B cell (primary cell): ENCODE measurements at places on chromosomes 12 and 14. TPM values are rescaled to one million over a fixed set of nuclear protein-coding genes. Genes with fewer than 3 reads are reported as not detected.

DNA sequence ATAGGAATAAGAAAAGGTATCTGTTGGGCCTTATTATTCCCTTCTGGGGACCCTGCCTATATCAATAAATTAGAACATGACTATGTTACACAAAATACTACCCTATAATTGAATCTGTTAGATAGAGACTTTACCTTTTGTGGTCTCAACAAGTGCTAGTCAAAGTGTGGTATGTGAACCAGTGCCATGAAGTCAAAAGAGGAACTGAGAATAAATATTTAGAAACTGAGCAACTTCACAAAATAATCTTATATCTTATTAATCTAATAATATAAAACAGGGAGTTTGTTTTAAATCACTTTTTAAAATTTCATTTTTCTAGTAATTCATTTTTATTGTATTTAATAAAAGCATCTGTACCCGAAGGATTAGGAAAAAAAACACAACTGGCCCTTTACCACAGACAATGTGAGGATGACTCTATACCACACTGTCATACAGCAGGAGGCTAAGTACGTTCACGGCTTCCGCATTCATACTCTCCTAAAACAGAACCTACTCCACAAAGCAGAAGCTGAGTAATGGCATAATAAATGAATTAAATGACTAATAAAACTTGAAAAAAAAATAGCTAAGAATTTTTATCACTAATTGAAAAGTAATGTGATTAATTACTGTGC lies 42.1 kb downstream of the SEC23A start:
- H3K4me3 ChIP-seq, result no peak overlapping the region
- no peaks in the 10 kb centered on the region for H3K27me3 ChIP-seq
- H3K27ac ChIP-seq, result peak overlapping the region; percentile 46

KLRF2 gene
- total RNA-seq, result not detected in 2 replicates

DNA sequence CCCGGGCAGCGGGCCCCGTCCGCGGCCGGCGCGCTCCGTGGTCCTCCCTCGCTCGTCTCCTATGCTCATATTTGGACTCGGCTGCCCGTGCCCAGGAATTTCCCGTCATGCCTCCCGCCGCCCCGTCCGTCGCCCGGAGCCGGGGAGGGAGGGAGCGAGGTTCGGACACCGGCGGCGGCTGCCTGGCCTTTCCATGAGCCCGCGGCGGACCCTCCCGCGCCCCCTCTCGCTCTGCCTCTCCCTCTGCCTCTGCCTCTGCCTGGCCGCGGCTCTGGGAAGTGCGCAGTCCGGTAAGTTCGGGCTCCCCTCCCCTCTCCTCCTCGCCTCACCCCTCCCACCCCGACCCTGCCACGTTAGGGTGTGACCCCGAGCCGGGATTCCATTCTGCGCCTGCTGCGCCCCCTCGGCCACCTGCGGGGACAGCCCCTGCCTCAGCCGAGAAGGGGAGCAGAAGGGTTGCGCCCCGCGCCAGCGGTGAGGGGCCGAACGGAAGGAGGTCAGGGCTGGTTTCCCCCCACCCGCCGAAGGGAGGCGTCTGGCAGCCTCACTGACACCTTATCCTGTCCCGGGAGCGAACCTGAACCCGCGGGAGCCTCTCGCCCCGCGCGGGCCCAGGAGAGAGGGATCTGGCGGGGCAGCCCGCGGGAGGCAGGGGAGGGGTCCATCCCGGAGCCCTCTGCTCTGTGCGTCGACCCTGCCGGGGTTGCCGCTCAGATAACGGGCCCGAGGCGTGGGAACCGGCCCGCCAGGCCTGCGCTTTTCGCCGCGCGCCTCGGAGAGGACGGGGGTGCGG lies at the start of gene MSRB3:
MSRB3 (plus strand) TSS at position 108 of the 793 bp plus-strand sequence. CDS start 29,897 bp downstream, outside the sequence.
- peak within 1 kb of the TSS; percentile 47 for H3K4me3 ChIP-seq
- no peak within 1 kb of the TSS for H3K27ac ChIP-seq
- DNase-seq, result peak; percentile 53
- H3K27me3 ChIP-seq, result peaks cover 17% of the 10 kb centered on the region
- H3K4me1 ChIP-seq, result peaks cover 13% of the 10 kb centered on the region
- no peaks in the 10 kb centered on the region for H3K36me3 ChIP-seq

- H3K27me3 ChIP-seq, result no peaks in the 10 kb centered on the region
- H3K4me1 ChIP-seq, result no peaks in the 10 kb centered on the region
- no peak overlapping the region for H3K4me3 ChIP-seq
- no peak for DNase-seq
- H3K36me3 ChIP-seq, result no peaks in the 10 kb centered on the region
Observed at GRCh38 chr12:93990832-93991803, 157.3 kb upstream of the PLXNC1 start.

DNA sequence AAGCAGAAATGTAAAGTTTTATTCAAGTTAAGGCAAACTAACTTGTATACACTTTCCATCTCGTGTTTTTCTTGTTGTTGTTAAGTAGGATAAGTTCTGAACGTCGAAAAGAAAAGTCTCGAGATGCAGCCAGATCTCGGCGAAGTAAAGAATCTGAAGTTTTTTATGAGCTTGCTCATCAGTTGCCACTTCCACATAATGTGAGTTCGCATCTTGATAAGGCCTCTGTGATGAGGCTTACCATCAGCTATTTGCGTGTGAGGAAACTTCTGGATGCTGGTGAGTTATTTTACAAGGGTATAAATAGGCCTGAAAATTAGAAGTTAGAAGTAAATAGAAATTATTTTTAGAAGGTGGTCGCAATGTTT lies 25.0 kb downstream of the HIF1A start:
- H3K4me3 ChIP-seq, result peak overlapping the region; percentile 41
- H3K27ac ChIP-seq, result peak overlapping the region; percentile 88
- H3K27me3 ChIP-seq, result no peaks in the 10 kb centered on the region
- H3K36me3 ChIP-seq, result peaks cover 2% of the 10 kb centered on the region

DNA sequence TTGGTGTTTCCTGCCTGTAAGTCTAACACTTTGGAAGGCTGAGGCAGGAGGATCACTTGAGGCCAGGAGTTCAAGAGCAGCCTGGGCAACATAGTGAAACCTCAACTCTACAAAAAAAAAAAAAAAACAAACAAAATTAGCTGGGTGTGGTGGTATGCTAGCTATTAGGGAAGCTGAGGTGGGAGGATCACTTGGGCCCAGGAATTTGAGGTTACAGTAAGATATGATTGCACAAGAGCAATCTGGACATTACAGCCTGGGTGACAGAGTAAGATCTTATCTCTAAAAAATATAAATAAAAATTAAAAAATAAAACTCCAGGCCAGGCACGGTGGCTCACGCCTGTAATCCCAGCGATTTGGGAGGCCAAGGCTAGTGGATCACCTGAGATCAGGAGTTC lies 39.8 kb upstream of the CMKLR1 start:
- H3K4me3 ChIP-seq, result no peak overlapping the region
- H3K27me3 ChIP-seq, result no peaks in the 10 kb centered on the region
- H3K36me3 ChIP-seq, result no peaks in the 10 kb centered on the region
- no peaks in the 10 kb centered on the region for H3K4me1 ChIP-seq

GRCh38 chr12:28704477-28705169 lies 444.5 kb upstream of the FAR2 start:
- H3K4me1 ChIP-seq, result no peaks in the 10 kb centered on the region
- no peak overlapping the region for H3K4me3 ChIP-seq
- no peak for DNase-seq
- no peaks in the 10 kb centered on the region for H3K36me3 ChIP-seq
- no peak overlapping the region for H3K27ac ChIP-seq

GRCh38 chr12:103182299-103182698 lies 224.8 kb downstream of the ASCL1 start:
- no peak for DNase-seq
- H3K4me1 ChIP-seq, result peaks cover 6% of the 10 kb centered on the region
- H3K36me3 ChIP-seq, result no peaks in the 10 kb centered on the region
- H3K27ac ChIP-seq, result no peak overlapping the region
- H3K4me3 ChIP-seq, result no peak overlapping the region

DNA sequence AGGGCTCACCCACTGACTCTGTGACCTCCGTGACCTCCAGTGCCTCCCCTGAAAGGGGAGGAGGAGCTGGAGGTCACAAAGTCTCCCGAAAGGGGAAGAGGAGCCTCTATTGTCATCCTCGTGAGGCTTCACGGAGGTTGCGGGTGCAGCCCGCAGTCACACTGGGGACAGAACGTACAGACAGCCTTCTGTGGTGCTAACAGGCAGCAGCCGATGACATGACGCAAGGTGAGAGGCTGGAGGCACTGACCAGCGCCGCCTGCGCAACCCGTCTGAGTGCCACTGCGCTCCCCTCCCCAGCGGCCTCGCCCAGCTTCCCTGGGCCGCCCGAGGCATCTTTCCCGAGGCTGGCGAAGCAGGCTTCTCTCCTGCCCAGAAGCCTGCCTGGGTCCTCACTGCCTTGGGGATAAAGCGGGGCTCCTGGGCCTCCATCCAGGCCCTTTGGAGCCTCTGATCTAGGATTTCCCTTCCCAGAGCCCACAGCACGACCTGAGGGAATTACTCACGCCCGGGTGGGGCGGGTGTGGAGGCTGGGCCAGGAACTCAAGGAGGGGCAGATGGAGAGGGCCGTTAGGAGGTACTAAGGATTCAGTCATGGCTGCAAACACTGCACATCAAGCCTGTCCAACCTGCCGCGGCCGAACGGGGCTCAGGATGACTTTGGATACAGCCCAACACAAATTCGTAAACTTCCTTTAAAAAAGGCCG lies 12.3 kb upstream of the LBHD2 start:
- no peak overlapping the region for H3K4me3 ChIP-seq
- peaks cover 22% of the 10 kb centered on the region for H3K4me1 ChIP-seq

GRCh38 chr12:88897723-88898122 lies 317.5 kb upstream of the KITLG start:
- H3K27ac ChIP-seq, result no peak overlapping the region
- H3K27me3 ChIP-seq, result no peaks in the 10 kb centered on the region
- no peaks in the 10 kb centered on the region for H3K4me1 ChIP-seq
- DNase-seq, result no peak
- H3K36me3 ChIP-seq, result no peaks in the 10 kb centered on the region

GRCh38 chr14:85534458-85535293 lies 4.7 kb downstream of the FLRT2 start:
- peaks cover 44% of the 10 kb centered on the region for H3K27me3 ChIP-seq
- H3K36me3 ChIP-seq, result no peaks in the 10 kb centered on the region
- H3K4me3 ChIP-seq, result no peak overlapping the region

CRIP1 gene
- total RNA-seq, result 201 and 210 TPM in 2 replicates

ART4 gene
- total RNA-seq, result not detected in 2 replicates

KRT82 gene
- total RNA-seq, result not detected in 2 replicates

GRCh38 chr12:117450209-117450608 lies 88.8 kb upstream of the NOS1 start:
- DNase-seq, result no peak
- no peaks in the 10 kb centered on the region for H3K4me1 ChIP-seq
- H3K27ac ChIP-seq, result no peak overlapping the region
- no peaks in the 10 kb centered on the region for H3K27me3 ChIP-seq
- no peaks in the 10 kb centered on the region for H3K36me3 ChIP-seq
- H3K4me3 ChIP-seq, result no peak overlapping the region

DNA sequence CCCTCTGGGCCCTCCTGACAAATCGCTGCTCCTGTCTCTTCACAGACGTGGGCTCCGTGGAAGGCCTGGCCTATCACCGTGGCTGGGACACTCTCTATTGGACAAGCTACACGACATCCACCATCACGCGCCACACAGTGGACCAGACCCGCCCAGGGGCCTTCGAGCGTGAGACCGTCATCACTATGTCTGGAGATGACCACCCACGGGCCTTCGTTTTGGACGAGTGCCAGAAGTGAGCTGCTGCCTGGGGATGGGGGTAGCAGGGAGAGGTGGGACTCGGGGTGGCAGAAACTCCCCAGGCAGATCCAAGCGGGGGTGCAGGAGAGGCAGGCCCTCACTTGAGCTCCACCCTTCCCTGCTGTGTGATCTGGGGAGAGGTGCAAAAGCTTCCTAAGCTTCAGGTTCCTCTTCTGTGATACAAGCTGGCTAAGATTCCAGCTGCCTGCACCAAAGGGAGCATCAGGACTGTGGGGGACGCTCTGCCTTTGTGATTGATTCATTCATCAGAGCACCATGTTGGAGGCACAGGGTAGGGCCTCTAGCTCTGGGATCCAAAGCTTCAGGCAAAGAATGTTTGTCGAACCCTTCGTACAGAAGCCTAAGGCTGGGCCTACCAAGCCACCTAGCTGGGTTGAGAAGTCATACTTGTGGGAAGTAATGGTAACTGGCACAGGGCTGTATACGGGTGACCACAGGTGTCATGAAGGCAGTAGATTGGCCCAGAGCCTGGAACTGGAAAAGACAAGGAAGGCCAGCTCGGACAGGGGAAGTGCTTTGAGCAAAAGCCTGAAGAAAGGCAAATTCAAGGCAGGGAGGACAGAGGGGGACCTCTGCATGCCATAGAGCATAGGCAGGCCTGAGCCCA lies 29.1 kb upstream of the NXPH4 start:
- no peaks in the 10 kb centered on the region for H3K36me3 ChIP-seq
- no peak for DNase-seq
- H3K27ac ChIP-seq, result no peak overlapping the region
- H3K4me3 ChIP-seq, result no peak overlapping the region

- H3K4me1 ChIP-seq, result no peaks in the 10 kb centered on the region
- no peaks in the 10 kb centered on the region for H3K36me3 ChIP-seq
- H3K27me3 ChIP-seq, result no peaks in the 10 kb centered on the region
- DNase-seq, result no peak
- no peak overlapping the region for H3K4me3 ChIP-seq
- H3K27ac ChIP-seq, result no peak overlapping the region
Observed at GRCh38 chr12:100174495-100174894, 26.1 kb upstream of the ACTR6 start.

DNA sequence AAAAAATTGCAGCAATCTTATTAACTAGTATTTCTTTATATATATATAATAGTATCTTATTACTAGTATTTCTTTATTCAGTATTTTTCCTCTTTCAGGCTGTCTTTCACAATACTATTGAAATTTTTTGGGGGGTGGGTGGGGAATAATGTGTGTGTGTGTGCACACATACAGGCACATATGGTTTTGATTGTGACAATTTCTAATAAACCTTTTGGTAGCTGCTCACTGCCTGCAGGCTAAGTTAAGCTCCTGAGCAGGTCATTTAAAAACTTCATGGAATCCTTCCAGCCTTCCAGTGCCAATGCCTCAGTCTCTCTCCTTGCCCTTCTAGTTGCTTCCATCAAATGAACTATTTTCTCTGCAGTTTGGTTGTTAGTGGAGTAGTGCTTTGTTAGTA lies 490.1 kb downstream of the PCNX1 start:
- DNase-seq, result no peak
- peaks cover 57% of the 10 kb centered on the region for H3K4me1 ChIP-seq
- no peaks in the 10 kb centered on the region for H3K36me3 ChIP-seq
- peak overlapping the region; percentile 98 for H3K27ac ChIP-seq
- H3K4me3 ChIP-seq, result no peak overlapping the region
- H3K27me3 ChIP-seq, result no peaks in the 10 kb centered on the region

DNA sequence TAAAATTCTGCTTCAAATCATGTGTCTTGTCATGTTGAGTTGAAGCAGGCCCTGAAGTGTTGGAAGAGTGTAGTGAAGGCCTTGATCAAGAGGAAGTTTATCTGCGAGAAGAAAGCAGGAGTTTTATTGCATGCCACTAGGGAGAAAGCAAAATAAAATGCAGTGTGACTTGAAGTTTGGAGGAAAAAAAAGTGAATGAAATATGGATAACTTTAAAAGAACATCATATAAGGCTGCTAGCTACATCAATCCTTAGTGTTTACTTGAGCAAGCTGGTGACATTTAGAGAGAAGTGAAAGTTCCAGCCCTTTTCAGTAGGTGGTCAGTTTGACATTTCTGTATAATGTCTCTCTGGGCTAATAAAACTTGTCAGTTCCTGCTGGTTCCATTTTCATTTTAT lies 841.1 kb downstream of the TMTC2 start:
- H3K4me1 ChIP-seq, result no peaks in the 10 kb centered on the region
- H3K36me3 ChIP-seq, result no peaks in the 10 kb centered on the region
- no peak for DNase-seq
- H3K27me3 ChIP-seq, result no peaks in the 10 kb centered on the region
- no peak overlapping the region for H3K27ac ChIP-seq
- H3K4me3 ChIP-seq, result no peak overlapping the region
